ENCODE measurements at places on chromosomes 12 and 14.
A peak's percentile ranks its signal among the peaks of the same experiment; 100 is the strongest.

DNA sequence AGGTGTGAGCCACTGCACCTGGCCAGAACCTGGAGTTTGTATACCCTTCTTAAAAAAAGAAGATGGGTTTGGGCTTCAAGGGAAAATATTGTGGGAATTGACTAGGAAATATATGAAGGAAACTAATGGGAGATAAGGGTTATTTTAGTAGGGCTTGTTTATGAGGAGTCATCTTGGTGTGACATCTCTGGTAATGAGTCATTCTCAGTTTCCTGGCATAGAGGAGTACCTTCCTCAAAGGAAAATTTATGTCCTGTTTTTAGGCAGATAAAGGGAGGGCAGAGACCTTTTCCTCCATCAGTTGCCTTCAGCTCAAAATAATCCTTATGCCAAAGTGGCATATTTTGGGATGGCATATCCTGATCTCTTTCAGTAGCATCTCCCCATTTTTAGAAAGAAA lies 30.6 kb upstream of the NFKBIA start:
- no peaks in the 10 kb centered on the region for H3K27me3 ChIP-seq
- no peaks in the 10 kb centered on the region for H3K4me1 ChIP-seq
- DNase-seq, result no peak
- H3K4me3 ChIP-seq, result no peak overlapping the region

GRCh38 chr12:127300753-127301152 lies 966.2 kb upstream of the TMEM132C start:
- H3K27ac ChIP-seq, result peak overlapping the region; percentile 37
- H3K36me3 ChIP-seq, result no peaks in the 10 kb centered on the region
- no peak overlapping the region for H3K4me3 ChIP-seq
- H3K4me1 ChIP-seq, result no peaks in the 10 kb centered on the region
- DNase-seq, result no peak

DNA sequence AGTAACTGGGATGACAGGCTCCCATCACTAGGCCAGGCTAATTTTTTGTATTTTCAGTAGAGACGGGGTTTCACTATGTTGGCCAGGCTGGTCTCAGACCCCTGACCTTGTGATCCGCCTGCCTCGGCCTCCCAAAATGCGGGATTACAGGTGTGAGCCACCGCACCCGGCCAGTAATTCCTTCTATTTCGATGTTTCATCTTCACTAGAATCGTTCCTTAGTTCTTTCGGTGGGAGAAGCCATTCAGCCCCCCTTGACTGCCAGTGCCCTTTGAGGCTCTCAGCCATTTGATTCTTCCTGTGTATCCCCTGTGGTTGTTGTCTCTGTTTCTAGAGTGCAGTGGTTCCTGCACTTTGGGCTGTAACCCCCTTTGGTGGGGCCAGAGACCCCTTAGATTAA lies 174.1 kb downstream of the ETV6 start:
- H3K27ac ChIP-seq, result peak overlapping the region; percentile 37
- H3K4me3 ChIP-seq, result no peak overlapping the region
- no peak for DNase-seq
- H3K36me3 ChIP-seq, result peaks cover 3% of the 10 kb centered on the region
- H3K27me3 ChIP-seq, result no peaks in the 10 kb centered on the region
- peaks cover 30% of the 10 kb centered on the region for H3K4me1 ChIP-seq

DNA sequence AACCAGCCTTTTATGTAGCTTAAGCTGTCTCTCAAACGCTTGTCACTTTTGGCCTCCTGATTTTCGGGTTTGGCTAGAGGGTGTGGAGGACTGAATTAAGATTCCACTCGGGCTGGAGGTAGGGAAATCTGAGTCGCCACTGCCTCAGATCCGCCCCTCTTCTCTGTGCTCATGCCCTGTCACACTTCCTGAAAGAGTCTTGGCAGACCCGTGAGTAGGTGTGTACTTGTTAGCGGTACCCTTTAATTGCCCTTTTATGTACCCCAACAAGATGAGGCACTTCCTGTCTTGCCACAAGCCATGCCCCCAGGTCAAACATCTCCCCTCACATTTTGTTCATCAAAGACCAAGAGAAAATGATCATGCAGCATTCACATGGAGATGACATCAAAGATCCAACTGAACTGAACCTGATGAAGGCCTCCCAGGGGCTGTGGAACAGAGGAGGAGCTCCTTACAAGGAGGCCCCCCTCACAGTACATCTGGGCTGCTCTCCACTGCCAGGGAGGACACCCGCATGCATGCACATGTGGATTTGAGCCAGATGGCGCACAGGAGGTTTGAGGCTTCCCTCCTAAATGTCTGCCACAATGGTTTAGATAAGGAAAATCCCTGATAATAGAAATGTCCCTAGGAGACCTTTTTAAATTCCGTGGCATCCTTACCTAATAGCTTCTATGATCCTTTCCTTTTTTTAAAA lies 86.5 kb upstream of the CDKN3 start:
- H3K27ac ChIP-seq, result no peak overlapping the region
- H3K36me3 ChIP-seq, result no peaks in the 10 kb centered on the region
- no peak overlapping the region for H3K4me3 ChIP-seq
- H3K27me3 ChIP-seq, result no peaks in the 10 kb centered on the region
- DNase-seq, result no peak
